ENCODE measurements at places on chromosomes 12 and 14.

- DNase-seq, result no peak
These were observed 27.1 kb upstream of the SLC17A8 start for GRCh38 chr12:100329800-100330199.

DNA sequence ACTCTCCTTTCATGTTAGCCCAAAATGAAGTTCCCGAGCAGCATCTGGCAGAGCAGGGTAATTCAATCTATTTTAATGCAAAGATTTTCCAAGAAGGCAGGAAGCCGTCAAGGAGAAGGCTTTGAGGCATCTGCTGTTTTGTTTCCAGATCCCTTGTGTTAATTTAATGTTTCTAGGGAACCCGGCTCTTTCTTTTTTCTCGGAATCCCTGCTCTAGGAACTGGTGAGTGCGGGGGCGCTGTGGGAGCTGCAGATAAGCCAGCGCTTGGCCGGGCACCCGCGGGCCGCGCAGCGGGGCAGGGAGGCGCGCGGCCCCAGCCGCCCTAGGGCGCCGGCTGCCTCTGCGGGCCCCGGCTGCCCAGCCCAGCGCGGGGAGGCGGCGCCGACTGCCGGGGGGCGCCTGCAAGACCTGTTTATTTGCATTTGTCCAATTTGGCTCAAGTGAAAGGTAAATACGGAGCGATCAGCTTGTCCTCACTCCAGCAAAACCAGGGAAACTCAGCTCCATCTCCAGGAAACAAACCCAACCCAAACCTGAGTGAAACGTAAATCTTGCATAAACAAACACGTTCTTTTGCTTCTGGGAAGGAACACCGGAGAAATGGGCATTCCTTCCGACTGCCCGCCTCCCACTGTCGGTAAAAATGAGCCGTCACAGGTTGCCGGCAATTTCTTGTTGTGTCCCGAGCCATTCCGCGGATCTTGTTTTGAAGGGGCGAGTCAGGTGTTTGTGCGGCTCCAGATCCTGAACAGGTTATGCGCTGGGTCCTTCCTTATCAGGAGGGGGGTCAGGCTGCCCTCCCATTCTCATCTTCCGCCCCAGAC, 65.1 kb downstream of the CRADD start:
- DNase-seq, result peak; percentile 53

GRCh38 chr14:104647467-104648043, 41.9 kb upstream of the INF2 start:
- no peak for DNase-seq

DNA sequence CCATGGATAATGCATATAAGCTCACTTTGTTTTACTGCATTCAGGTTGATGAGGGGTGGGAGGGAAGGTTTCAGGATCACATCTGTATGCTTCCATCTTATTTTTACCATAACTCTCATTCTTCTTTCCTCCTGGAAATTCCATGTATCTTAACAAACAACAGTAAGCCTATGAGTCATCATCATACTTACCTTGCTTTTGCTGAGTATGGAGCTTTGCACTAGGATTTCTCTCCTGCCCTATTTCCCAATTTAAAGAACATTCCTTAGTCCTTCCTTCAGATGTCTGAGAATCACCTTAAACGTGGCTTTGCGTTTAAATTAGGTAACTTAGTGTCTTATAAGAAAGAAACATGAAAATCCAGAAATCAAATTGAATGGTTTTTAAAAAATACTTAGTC, 1.6 kb upstream of the CLEC14A start:
- DNase-seq, result no peak

DNA sequence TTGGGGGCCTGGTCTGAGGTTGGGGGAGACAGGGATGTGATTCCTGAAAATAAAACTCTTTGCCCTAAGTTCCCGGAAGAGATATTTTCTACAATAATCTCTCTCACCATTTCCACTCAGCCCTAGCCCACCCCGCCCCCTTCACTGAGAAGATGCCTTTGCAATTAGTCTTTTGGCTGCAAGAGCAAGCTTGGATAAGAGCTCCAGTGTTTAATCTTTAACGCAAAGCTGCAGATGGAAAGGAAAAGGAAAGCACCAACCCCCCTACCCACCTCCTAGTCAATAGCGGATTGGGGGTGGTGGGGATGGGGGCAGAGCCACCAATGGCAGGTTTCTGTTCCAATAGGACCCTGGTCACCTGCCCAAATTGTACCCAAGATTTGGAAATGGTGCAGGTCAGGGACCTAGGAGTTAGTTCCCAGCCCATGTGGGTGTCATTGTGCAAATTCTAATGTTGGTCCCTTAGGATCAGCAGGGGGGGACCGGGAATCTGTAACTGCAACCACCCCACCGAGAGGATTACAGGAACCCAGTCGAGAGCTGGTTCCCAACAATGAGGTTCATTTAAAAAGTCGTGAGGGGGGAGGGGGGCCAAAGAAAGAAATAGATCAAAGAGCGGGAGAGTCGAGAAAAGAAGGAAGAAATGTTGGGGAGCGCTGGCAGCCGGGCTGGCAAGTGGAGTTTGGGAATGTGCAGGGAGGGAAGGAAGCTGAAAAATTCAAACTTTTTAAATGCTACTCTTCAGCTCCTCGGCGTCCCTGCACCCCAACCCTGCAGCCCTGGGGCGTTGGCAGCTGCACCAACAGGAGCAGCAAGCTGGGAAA, 1.6 kb downstream of the ZFP36L1 start:
- DNase-seq, result no peak

GRCh38 chr14:102200690-102201352, 61.1 kb downstream of the WDR20 start:
- DNase-seq, result peak; percentile 14

- no peak for DNase-seq
These were observed 38.6 kb upstream of the TPH2 start for GRCh38 chr12:71900091-71900490.

DNA sequence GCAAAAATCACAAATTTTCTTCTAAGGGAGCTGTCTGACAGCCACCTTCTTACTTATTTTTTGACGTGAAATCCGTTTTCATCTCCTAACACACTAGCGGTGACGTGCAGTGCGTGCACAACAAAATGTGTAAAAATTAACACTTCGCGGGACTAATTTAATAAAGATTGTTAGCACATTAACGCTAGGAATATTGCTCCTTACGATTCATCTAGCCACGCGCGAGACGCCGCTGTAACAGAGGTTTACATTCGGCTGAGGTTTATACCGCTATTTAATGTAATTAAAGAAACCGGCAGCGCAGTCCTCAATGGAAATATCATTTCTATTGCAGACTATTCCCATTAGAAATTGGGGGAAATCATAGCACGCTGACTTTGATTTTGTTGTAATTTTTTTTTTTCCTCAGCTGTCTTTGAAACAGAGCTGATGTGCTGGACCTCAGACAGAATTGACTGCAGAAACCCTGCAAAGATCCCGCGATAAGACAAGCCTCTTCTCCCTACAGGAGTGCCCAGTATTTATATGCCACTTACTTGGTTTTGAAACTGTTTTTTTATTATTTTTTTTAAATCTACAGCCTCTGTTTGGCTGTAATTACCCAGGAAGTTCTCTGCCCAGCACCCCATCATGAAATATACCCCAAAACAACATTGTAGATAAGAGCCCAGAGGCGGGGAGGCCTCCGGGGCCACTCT, 31.2 kb downstream of the BCL11B start:
- DNase-seq, result peak; percentile 64

DNA sequence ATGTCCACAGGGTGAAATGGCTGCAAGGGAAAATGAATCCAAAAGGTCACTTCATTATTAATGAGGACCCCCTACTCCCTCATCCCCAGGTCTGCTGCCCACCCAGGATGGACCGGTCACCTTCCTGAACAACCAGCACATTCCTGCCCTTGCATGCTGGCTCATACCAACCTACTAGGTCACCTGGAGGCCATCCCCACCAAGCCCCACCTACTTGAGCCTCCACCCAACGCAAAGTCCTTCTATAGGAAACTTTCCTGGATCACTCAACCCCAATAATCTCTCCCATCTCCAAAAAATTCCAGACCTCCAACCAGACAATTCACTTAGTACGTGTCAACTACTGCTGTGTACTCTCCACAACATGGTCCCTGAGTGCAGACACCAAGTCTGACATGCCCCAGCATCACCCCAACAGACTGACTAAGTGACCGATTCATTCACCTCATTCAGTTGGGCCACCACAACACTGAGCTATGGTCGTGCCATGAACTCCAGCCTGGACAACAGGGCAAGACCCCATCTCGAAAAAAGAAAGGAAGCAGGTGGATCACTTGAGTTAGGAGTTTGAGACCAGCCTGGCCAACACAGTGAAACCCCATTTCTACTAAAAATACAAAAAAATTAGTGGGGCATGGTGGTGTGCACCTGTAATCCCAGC, 18.1 kb downstream of the CLMN start:
- no peak for DNase-seq

- no peak for DNase-seq
These were observed 6.3 kb upstream of the ART4 start for GRCh38 chr12:14849661-14850060.

- no peak for DNase-seq
These were observed 10.7 kb downstream of the GPRC5A start for GRCh38 chr12:12902036-12902435.

- no peak for DNase-seq
These were observed 202.2 kb downstream of the KTN1 start for GRCh38 chr14:55782166-55782565.

- no peak for DNase-seq
These were observed 4.4 kb upstream of the ZNF839 start for GRCh38 chr14:102315121-102315520.

DNA sequence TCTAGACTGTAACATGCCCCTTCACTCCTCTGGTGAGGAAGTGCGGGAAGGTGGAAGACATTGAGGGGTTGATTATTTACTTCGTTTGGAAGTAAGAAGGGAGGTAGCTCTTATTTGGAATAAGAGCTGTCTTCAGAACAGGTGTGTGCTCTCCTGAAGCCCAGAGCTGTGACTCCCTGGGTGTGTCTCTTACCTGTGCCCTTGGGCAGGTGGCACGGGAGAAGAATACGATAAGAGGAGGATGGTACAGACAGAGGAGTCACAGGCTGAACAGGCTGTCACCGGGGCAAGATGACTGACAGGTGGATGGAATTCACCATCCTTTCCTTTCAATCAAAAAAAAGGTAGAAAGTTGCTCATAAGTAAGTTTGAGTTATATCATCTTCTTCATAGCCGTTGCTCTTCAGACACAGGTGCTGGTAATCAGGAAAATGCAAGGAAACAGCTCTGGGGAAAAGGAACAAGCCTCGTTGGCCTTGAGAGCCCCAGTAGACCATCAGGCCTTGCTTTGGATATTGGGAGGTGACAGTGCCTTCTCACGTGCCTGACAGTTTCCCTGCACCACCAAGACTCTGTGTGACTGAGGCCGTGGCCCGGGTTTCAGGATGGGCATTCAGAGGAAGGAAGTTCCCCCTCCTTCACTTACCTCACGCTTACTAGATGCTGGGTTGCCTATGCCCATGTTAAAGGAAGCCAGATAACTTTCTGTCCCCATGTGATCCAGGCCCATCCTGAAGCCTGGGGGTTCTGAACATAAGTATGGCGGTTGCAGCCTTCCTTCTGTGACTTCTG, 120.4 kb downstream of the ETV6 start:
- peak; percentile 28 for DNase-seq

DNA sequence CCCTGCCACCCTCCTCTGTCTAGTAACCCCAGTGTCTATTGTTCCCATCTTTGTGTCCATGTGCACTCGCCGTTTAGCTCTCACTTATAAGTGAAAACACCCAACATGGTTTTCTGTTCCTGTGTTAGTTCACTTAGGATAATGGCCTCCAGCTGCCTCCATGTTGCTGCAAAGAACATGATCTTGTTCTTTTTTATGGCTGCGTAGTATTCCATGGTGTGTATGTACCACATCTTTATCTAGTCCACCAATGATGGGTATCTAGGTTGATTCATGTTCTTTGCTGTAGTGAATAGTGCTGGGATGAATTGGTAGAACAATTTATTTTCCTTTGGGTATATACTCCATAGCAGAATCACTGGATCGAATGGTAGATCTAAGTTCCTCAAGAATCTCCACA, 51.0 kb upstream of the RFLNA start:
- no peak for DNase-seq

DNA sequence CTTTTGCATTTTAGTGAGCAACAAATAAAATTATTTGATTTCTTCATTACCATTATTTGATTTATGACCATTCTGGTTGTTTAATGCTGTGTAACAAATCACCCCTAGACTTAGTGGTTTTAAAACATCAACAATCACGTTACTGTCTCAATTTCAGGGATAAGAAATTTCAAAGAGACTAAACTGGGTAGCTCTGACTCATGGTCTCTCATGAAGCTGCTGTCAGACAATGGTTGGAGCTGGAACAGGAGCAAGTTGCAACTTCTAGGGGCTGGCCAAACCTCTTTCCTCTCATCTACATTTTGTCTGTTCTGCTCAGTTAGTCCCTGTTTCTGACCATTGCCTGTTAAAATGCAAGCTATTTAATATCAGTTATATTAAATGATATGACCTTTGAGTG, 517.0 kb downstream of the KCNH5 start:
- DNase-seq, result no peak

GRCh38 chr12:11805680-11806079, 156.2 kb downstream of the ETV6 start:
- DNase-seq, result no peak

- peak; percentile 80 for DNase-seq
These were observed 2.6 kb upstream of the P3H3 start for GRCh38 chr12:6825398-6826124.

DNA sequence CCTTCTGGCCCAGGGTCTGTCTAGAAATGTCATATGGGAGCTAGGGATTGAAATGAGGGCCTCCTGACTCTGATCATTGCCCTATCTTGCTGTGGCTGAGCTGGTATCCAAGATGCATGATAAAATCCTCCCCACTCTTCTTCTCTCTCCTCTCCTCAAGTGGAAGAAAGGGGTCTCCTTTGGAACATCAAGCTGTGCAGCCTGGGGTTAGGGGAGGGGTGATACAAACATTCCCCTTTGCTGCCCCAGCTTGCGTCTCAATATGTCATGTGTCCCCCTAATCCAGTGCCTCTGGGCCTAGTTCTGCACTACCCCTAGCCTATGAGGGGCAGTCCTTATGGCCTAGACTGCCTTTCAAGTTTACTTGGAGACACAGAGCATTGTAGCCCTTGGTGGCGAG, 8.5 kb downstream of the RDH16 start:
- DNase-seq, result no peak

DNA sequence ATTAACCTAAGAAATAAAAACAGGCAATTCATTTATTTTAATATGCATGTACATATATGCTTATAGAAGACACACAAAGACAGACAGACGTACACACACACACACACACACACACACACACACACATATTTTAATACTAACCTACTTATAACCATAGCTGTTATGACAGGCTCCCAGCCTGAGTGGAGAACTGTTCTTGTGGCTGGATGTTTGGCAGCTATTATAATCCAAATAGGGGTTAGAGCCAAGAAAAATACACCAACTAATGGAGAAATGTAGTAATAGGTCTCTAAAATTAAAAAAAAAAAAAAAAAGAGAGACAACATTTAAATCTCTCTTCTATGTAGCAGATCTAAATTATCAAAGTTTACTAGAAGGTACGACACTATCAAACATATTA, 91.8 kb downstream of the SLC41A2 start:
- no peak for DNase-seq

- no peak for DNase-seq
These were observed 20.4 kb upstream of the LRTM2 start for GRCh38 chr12:1799882-1800400.

- DNase-seq, result no peak
These were observed 31.4 kb downstream of the SSPN start for GRCh38 chr12:26226629-26227360.

- no peak for DNase-seq
These were observed 123.0 kb downstream of the ARID2 start for GRCh38 chr12:45852508-45852907.

Measured in CD4-positive, alpha-beta T cell treated with Interleukin-21 for 1 hour (primary cell).